K562 (cell line): ENCODE measurements at places on chromosomes 2 and 18.

- H3K27me3 ChIP-seq = peaks cover 2% of the 10 kb centered on the region; the same call in 2 of the 3 replicates
- no peaks in the 10 kb centered on the region for H3K4me1 ChIP-seq
- no peak overlapping the region for H3K4me3 ChIP-seq
- H3K36me3 ChIP-seq = no peaks in the 10 kb centered on the region
These were observed 28.7 kb upstream of the SMIM21 start for GRCh38 chr18:75456199-75456631.

- no peaks in the 10 kb centered on the region for H3K36me3 ChIP-seq
- no peaks in the 10 kb centered on the region for H3K4me1 ChIP-seq
- H3K27ac ChIP-seq = no peak overlapping the region
- no peak overlapping the region for H3K4me3 ChIP-seq
- DNase-seq = no peak
- H3K27me3 ChIP-seq = no peaks in the 10 kb centered on the region; the same call in 2 of the 3 replicates
These were observed 163.1 kb downstream of the TMEM18 start for GRCh38 chr2:513981-514706.

GRCh38 chr2:216405588-216405987, 6.7 kb upstream of the SMARCAL1 start:
- peaks cover 2% of the 10 kb centered on the region; the same call in 1 of the 3 replicates for H3K27me3 ChIP-seq
- H3K4me1 ChIP-seq = no peaks in the 10 kb centered on the region; the same call in 1 of the 2 replicates
- no peak overlapping the region for H3K4me3 ChIP-seq

- DNase-seq = no peak
- no peak overlapping the region for H3K4me3 ChIP-seq
- no peaks in the 10 kb centered on the region for H3K36me3 ChIP-seq
- H3K27ac ChIP-seq = no peak overlapping the region
- H3K27me3 ChIP-seq = no peaks in the 10 kb centered on the region
- no peaks in the 10 kb centered on the region for H3K4me1 ChIP-seq
These were observed 41.3 kb downstream of the GAREM1 start for GRCh38 chr18:32429402-32429801.

- no peaks in the 10 kb centered on the region for H3K27me3 ChIP-seq
- DNase-seq = no peak
- no peak overlapping the region for H3K27ac ChIP-seq
These were observed 49.5 kb downstream of the TMEM247 start for GRCh38 chr2:46528880-46529279.

GRCh38 chr18:30469091-30469490, 573.5 kb downstream of the DSC3 start:
- DNase-seq = no peak
- no peak overlapping the region for H3K27ac ChIP-seq
- H3K4me3 ChIP-seq = no peak overlapping the region
- H3K36me3 ChIP-seq = no peaks in the 10 kb centered on the region
- H3K27me3 ChIP-seq = no peaks in the 10 kb centered on the region
- no peaks in the 10 kb centered on the region for H3K4me1 ChIP-seq

GRCh38 chr2:17190527-17190926, 327.7 kb downstream of the RAD51AP2 start:
- peaks cover 6% of the 10 kb centered on the region; the same call in 1 of the 3 replicates for H3K27me3 ChIP-seq
- H3K36me3 ChIP-seq = no peaks in the 10 kb centered on the region
- peaks cover 7% of the 10 kb centered on the region for H3K4me1 ChIP-seq
- H3K4me3 ChIP-seq = no peak overlapping the region
- H3K27ac ChIP-seq = no peak overlapping the region
